Occipital lobe (tissue), 3 donors: ENCODE measurements at places on chromosomes 16 and 17.

DNA sequence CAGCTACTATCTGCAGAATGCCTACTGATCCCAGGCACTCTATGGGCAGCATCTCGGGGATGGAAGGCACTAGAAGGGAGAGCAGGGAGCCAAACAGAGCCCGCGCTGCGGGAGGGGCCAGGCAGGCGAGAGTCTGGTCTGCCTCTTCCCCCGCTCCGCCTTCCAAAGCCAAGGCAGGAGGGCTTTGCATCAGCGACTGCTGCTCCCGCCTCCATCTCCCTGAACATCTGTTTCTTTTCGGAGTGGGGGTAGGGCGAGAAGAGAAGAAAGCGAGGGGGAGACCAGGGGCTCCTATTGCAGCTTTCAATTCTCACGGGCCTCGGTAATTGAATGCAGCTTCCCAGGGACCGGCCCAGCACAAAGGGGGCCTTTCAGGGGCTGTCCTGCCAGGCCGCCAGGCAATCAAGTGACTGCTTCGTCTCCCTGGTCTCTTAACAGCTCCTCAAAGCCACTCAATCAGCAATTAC lies 31.4 kb upstream of the CDC42EP4 start:
- peak; percentile 71 for DNase-seq

- no peak for DNase-seq
These were observed 37.4 kb upstream of the ARHGAP17 start for GRCh38 chr16:25052530-25052929.

DNA sequence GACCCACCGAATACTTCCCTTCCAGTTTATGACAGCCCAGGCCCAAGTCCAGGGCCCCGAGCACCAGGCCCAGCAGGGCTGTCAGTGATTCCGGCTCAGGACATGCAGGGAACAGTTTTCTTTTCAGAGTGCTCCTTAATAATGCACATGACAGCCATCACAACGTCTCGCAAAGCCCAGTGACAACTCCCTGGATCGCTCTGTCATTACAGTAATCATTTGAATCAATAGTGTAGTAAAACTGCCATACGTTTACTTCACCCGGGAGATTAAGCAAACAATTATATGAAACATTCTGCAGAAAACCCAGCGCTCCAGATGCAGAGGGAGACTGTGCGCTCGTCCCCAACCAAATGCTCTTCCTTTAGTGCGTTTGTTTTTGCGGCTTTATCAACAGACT lies 162.6 kb upstream of the CDH13 start:
- no peak for DNase-seq

GRCh38 chr17:80359422-80360110 lies 55.4 kb upstream of the ENDOV start:
- no peak for DNase-seq

DNA sequence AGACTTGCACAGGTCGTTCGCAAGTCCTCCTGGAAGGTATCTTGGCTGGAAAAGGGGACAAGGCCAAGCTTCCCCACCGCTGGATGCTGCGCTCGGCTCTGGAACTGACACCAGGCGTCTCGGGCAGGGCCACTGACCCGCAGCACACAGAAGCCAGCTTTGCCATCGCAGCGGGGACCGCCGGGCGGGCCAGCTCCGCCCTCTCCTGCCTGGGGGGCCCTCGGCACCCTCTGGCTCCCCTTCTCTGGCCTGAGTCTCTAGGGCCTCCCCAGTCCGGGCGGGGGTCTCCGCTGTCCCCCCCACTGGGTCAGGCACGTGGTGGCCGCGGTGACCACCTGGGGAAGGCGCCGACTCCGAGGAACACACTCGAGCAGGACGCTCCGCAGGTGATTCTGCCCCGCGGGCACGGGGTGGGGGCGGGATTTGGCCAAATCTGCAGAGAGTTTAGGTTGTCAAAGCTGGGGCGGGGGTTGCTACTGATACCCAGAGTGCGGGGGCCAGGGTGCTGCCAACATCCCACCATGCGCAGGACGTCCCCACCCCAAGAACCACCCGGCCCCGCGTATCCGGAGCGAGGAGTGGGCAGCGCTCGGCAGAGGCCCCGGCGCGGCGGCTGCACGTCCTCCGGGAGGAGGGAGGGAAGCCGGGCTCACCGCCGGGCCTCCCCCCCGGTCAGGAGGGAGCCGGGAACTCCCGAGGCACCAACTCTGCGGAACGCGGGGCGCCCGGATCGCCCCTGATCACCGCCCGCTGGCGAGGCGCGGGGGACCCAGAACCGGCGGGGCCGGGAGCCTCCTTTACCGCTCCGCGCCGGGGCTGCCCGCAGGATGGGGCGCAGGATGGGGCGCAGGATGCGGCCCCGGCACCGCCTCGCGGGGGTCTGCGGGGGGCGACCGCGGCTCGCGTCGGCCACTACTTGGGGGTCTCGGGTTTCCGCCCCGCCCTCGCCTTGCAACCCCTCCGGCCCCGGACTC lies 744 bp upstream of the METRNL start:
- DNase-seq, result no peak

GRCh38 chr17:47732399-47733046 lies 513 bp upstream of the TBX21 start:
- DNase-seq, result no peak

- DNase-seq, result no peak
These were observed 38.7 kb upstream of the MRPS23 start for GRCh38 chr17:57888311-57889216.

DNA sequence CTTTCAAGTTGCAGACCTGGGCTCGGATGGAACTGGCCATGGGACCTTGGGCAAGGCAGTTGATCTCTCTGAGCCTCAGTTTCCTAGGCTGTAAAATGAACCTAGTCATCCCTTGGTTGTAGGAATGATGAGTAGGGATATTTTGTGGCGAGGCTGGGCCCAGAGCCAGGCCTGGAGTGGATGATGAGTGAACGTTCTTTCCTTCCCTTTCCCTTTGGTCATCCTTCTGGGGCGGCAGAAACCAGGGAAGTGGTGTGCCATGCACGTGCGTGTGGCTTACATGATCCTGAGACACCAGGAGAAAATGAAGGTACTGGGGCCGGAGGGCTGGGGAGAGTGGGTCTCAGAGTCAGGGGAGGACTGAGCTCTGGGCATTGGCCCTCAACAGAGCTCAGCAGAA lies 8.4 kb downstream of the FBRS start:
- DNase-seq, result no peak

DNA sequence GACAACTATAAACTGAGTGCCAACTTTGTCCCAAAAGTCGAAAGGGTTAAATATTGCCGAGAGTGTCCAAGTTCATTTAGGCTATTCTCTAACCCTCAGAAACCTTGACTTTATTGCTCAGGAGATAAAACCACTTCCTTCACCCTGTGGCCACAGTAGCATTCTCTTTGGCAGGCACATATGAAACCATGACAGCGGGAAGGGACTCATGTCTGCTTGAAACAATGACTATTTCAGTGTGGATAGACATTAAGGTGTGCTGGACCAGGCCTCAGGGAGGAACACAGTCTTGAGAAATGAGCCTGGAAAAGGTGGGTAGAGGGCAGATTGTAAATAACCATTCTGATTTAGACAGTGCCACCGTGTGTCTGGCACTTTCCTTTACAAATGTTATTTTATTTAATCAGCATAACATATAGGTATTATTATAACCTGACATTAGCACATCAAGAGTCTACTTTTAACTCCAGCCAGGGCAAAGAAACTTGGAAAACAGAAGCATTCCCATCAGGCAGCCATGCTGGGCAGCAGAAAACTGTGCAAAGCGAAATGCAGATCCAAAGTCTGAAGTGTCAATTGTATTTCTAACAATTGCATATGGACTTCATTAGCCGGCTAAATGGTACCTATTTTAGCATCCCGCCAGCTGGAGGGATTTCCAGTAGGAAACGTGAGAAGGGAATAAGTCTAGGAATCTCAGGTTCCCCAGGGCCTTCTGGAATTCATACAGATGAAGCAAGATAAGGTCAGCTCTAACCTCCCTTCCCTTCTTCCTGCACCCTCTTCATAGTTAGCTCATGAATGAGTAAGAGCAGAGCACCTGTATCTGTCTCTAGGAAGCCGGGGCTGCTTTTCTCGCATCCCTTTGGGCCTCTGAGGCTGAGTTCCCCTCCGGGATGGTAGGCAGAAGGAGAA lies 212.8 kb upstream of the ELAC2 start:
- no peak for DNase-seq

DNA sequence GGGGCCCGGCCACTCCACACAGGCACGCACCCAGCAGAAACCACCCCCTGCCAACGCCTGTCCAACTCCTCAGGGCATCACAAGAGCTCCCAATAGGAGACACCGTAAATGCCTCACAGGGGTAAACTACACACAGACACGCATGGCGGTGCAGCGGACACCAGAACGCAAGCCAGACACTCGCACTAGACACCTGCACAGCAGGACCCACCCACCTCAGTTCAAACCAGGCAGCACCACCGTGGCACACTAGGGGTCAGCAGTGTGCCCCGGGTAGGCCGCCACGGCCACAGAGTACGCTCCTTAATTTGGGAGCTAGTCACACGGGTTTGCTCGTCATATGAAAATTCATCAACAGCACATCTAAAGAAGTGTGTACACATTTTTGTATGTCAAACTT lies 3.4 kb downstream of the SLC38A10 start:
- no peak for DNase-seq

DNA sequence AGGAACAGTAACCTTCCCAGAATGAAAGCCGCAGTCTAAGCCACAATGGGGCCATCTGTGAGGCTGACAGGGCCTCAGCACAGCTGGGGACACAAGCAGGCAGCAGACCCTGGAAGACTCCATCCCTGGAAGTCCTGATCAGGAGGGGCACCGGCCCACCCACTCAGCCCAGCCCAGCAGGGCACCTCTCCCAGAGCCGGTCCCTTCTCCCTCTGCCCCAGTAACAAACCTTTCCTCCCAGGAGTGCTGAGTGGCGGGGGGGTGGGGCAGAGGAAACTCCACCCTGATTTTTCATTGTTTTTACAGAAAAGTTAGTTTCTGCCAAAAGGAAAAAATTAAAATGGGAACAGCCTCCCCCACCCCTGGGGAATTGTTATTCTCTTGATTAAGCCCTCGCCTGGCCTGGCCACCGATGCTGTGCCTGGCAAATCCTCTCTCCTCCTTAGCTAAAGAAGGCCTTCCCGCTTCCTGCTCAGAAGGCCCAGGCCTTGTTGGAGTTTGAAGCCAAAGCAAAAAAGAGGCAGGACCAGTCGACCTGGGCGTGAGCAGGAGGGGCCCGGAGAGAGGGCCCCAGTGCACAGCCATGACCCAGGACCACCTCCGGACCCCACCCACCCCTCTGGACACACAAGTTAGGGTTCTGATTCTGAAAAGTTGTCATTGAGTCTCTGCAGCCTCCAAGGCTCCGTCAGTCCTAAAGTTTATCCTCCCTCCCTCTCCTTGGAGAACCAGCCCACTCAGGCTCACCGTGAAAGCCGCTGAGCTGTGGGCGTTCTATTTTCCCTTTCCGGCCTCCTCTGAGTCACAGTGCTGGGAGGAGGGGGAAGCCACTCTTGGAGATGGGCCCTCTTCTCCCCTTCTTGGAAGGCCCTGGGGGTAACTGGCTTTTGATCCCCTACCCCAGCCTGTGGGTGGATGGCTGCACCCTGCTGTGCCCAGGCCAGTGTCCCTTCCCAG lies 128.4 kb upstream of the TNRC6C start:
- DNase-seq, result peak; percentile 64

DNA sequence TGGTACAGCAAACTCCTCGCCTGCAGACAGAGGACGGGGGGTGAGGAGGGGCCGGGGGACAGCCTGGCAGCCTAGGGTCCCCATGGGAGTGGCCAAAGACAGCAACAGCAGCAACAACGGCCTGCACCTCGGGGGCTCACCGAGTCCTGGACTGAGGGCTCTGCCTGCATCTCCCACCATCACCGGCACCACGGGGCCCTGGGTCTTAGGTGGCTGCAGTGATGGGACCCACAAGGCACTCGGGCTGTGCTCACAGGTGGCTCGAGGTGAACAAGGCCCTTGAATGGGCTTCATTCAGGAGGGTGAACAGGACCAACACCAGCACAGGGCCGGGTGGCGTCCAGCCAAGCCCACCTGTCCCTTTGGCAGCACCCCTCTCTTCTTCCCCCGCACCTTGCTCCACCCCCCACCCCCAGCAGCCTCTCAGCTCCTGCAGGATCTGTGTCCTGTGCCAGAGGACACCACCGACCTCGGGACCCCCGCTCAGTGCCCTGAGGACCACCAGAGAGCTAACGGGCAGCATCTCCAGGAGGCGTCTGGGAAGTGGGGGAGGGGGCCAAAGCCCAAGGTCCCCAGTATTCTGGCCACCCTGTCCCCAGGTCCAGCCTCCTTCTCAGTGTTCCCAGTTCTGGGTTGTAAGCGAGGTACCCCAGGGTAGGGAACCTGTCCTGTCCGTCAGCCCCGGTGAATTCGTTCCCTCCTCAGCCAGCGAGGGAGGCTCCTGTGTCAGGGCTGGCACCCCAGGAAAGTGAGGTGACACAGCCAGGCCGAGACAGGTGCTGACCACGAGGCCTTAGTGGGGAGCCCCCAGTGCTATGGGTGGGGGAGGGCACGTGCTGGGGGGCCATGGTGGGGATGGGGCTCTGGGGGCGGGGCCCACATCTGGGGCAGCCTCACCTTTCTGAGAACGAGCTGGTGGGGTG lies 94.3 kb downstream of the TBC1D16 start:
- no peak for DNase-seq

DNA sequence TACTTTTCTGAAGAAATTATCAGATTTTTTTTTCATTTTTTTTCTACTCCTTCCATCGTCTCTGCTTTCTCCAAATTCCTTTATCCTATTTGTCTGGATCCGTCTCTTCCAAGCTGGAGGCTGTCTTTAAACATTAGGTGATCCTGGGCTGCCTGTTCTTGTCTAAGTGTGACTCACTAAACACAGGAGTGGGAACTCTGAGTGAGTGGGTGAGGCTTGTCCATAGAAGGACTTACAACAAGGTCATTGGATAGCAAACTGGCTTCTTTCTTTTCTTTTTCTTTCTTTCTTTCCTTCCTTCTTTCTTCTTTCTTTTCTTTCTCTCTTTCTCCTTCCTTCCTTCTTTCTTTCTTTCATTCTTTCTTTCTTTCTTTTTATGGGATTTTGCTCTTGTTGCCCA lies 18.2 kb downstream of the ALOX15 start:
- DNase-seq, result no peak

DNA sequence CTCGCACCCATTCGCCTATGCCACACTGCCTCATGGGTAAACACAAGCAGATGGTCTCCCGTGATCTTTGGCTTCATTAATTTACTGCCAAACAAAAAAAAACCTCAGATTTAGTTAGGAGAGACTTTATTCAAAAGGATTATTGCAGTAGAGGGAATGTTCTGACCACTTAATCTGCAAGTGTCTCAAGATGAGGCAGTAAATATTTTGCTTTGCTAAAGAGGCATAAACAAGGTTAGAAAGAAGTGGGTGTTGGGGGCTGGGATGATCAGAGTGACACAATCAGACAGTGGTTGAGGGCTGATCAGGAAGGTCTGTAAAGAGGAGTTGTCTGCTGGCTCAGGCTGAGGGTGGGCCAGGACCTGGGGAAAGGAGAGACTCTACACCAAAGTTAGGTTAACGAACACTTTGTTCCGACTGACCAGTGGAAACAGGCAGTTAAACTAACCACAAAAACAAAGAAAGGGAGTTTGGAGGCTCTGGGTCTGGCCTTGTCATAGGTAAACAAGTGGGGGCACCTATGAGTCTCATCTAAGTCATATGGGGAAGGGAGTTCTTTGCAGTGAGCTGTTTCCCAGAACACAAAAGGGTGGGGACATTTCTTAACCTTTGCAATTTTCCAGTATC lies 28.5 kb downstream of the HSD17B2 start:
- DNase-seq, result no peak

- DNase-seq, result peak; percentile 73
These were observed at the start of gene METTL23 for GRCh38 chr17:76726776-76727718. Gene METTL23 (plus strand): TSS chr17:76726839. CDS start chr17:76729711, 2,872 bp downstream.
